ENCODE measurements at places on chromosomes 6 and 20.

DNA sequence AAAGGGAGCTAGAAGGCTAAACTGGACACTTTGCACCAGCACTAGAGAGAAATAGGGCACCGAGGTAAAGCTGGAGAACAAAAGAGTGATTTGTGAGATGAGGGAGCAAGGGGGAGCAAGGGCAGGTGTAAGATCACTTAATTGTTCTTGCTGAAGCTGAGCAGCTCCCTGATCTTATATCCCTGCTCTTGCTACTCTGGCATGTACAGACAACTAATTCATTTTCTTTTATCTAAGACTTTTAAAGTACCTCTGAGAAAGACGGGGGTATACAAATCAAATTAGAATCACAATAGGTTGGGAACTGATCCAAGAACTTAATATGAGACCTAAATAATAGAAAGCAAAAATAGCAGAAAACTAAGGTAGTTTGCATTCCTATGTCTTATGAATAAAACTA, 381.7 kb upstream of the POU3F2 start:
- no peak for DNase-seq

DNA sequence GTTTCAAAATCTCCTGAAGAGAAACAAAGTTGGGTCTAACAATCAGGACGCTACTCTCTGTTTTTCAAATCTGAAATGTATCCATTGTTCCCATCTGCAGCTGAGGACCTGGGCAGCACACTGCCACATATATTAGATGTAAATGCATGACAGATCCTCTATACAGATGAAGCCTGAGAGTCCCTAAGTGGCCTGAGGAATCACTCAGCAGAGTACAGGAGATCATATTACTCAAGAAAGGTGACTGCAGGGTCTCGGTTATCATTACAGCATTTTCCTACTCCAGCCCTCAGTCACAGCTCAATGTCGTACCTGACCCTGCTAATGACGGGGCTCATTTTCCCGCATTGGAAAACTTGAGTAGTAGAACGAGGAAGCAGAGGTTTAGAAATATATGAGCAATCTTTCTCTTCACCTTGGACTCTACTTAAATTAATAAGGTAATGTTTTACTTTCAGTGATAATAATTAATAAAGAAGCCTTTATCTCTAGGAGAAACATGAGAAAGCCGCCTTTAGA, 256.2 kb upstream of the IRAK1BP1 start:
- DNase-seq, result no peak

DNA sequence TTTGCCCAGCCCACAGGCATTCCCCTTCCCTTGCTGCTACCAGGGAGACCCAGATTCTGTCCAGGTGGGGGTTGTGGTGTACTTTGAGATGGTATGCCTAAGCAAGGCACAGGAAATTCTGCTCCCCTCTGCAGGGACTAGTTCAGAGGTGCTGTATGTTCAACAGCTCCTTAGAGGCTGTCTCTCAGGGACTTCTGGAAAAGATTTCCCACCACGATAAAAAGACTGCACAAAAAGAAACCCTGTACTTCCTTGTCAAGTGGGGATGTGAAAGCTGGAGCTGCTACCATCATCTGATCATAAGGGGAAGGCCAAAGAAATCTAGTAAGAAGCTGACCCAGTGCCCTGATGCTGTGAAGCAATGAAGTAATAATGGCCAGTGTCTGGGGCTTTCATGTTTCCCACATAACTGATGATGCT, 51.5 kb upstream of the SMIM29 start:
- DNase-seq, result no peak

DNA sequence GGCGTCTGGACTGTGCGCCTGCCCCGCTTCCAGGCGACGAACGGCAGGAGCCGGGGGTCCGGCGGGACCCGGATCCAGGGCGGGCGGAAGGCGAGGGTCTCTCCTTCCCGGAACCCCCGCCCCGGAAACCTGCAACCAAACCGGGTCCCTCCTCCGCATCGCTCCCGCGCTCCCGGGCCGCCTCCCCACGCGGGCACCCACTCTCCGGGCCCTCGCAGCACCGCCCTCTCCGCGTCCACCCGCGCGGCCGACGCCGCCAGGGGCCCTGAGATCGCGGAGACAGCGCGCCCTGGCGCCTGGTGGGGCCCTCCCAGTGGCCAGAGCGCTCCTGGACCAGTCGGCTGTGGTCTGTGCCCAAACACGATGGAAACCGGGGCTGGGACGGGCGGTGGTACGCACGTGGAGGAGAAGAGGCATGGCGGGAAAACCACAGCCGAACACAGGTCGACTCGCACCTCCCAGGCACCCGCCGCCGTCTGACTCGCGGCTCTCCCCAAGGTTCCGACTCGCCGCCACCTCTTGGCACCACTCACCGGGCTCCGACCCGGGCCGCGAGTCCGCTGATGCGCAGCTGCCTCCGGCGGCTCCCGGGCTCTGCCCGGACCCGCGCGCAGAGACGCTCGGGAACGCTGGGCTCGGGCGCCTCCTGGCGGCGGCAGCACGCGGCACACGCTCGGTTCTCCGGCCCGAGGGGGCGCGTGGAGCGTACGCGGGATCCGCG, 7.9 kb downstream of the NKX2-2 start:
- DNase-seq, result no peak

DNA sequence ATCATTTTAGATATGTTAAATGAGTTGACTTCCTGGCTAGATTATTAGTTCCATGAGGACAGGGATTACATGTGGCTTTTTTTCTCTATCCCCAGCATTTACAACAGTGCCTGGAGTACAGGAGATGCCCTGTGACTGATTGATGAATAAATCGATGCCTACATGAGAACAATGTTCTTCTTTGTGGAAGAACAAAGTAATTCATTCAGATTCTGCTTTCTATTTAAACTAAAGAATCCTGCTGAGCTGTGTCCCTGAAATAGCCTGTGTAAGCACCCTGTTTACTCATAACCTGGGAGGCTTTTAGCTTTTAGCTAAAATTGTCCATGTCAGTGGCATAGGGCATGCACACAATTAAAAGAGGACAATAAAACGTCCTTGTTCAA, 125.1 kb upstream of the BTBD3 start:
- DNase-seq, result no peak

DNA sequence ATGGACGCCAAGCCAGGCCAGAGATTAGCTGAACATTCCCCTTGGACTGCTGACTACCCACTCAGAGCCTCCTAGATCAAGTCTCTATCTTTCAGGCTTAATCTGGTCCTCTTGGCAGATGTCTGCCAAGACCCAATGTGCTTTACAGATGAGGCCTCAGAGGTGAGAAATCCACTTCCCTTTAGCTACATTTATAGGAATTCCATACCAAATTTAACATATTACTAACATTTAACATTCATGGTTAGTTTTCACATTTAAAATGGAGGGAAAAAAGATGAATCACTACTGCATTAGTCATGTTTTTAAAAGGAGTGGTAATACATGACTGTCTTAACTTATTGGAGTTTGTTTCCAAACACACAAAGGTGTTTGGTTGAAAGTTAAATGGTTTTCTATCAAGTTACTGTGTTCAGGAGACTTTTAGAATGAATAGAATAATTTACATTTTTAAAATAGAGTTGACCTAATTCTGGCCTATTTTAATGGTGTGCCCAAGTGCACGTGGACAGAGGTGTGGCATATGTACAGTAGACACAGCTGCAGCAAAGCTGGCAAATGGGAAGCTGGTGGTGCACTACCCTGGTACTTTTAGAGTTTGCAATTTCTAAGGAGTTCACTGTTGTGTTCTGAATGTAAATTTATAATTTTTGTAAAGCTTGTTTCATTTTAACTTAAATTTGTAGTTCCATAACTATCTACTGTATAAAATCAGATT, 41.9 kb upstream of the CALHM6 start:
- no peak for DNase-seq

DNA sequence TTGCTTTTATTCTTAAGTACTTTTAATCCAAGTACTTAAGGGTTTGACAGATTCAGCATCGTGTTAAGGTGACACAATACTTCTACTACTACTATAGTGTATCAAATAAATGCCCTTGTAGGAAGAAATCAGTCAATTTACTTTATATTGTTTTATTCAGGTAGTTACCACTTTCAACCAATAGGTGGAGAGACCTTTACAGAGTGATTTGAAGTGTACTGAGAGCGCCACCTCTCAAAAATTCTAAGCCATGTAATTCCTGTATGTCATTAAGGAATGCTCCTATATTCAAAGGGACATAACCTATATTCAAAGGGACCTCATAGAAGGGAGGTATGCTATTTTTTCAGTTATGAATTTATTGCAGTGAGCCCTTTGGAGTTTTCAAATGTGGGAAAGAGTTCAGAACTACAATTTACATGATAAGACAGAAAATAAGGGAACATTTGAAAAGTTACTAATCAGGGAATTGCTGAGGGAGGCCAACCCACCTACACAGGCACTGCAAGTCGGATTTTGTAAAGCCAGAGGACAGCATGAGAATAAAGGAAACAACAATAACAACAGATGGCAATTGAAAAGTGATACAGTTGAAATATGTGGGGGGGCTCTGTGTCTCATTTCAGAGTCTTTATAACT, 955.6 kb downstream of the TBC1D32 start:
- no peak for DNase-seq

Measured in cardiac septum (tissue), 1 donor.